Activated naive CD8-positive, alpha-beta T cell treated with anti-CD3 and anti-CD28 coated beads, Interleukin-2, amount 10 ng/mL, durations not matched to agents 7 days and 5 days (primary cell): ENCODE measurements at places on chromosomes 4 and X.

- no peak for DNase-seq
- H3K4me3 ChIP-seq, result no peak overlapping the region
- peaks cover 2% of the 10 kb centered on the region for H3K4me1 ChIP-seq
- H3K36me3 ChIP-seq, result peaks cover 2% of the 10 kb centered on the region
- no peaks in the 10 kb centered on the region for H3K27me3 ChIP-seq
- no peak overlapping the region for H3K27ac ChIP-seq
These were observed 600 bp upstream of the BEX2 start for GRCh38 chrX:103311399-103311780.

DNA sequence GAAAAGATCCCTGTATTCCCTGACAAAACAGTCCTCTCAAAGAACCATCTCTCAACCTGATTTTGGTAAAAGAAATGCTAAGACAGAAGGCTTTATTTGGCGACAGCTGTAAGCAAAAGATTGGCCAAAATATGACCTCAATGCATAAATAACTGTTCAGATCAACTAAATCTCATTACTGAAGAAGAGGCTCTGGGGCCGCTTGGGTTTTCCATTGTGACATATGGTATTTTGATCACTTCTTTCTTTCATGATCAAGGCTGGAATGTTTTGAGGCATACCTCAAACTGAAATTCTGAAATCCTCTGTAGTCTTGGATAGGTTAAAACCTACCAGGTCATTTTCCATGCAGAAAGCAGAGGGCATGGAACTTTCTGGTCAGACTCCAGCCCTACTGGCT, 106.3 kb downstream of the C4orf51 start:
- H3K27me3 ChIP-seq, result no peaks in the 10 kb centered on the region
- no peak for DNase-seq
- peaks cover 6% of the 10 kb centered on the region for H3K4me1 ChIP-seq
- H3K4me3 ChIP-seq, result no peak overlapping the region

- H3K4me1 ChIP-seq, result no peaks in the 10 kb centered on the region
- no peak overlapping the region for H3K27ac ChIP-seq
- DNase-seq, result no peak
- no peaks in the 10 kb centered on the region for H3K36me3 ChIP-seq
- peaks cover 29% of the 10 kb centered on the region for H3K27me3 ChIP-seq
- H3K4me3 ChIP-seq, result no peak overlapping the region
These were observed 7.6 kb upstream of the UNC5C start for GRCh38 chr4:95556207-95556859.

DNA sequence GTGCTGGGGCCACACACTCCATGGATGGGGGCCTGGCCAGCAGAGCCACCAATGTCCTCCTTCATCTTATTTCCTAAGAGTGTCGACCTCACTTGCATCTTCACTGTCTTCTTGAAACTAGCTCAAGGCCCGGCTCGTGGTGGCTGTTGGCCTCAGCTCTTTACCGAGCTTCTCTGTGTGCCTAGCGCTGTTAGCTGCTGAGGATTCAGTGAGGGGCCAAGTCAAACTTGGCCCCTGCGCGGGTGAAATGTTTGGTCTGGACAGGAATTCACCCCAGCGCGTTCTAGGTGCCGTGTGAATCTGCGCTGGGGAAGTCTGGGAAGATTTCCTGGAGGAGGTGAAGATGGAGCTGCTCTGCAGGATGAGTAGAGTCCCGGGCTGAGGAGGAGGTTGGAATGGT, 8.5 kb downstream of the SORCS2 start:
- no peak overlapping the region for H3K4me3 ChIP-seq
- H3K36me3 ChIP-seq, result no peaks in the 10 kb centered on the region
- H3K4me1 ChIP-seq, result no peaks in the 10 kb centered on the region
- no peak overlapping the region for H3K27ac ChIP-seq
- H3K27me3 ChIP-seq, result peaks cover 22% of the 10 kb centered on the region
- DNase-seq, result no peak

DNA sequence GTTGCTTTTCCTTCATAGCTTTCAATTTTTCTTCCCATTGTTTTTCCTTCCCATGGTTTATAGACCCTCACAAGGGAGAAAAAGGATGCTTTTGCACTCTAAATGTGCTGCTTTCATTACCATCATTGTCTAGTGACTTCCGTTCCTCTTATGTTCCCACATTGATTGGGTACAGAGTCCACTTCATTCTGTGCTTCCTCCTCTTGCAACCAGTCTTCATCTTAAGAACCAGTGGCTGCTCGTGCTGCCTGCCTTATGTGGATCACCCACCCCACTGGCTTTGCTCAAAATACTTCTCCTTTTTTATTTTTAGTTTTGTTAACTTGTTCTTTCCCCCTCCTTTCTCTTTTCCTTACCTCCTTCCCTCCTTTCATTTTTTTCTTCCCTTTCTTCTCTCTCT, 76.5 kb upstream of the BOD1L1 start:
- peaks cover 3% of the 10 kb centered on the region for H3K27me3 ChIP-seq
- DNase-seq, result no peak
- no peak overlapping the region for H3K4me3 ChIP-seq
- H3K27ac ChIP-seq, result no peak overlapping the region
- H3K4me1 ChIP-seq, result no peaks in the 10 kb centered on the region

DNA sequence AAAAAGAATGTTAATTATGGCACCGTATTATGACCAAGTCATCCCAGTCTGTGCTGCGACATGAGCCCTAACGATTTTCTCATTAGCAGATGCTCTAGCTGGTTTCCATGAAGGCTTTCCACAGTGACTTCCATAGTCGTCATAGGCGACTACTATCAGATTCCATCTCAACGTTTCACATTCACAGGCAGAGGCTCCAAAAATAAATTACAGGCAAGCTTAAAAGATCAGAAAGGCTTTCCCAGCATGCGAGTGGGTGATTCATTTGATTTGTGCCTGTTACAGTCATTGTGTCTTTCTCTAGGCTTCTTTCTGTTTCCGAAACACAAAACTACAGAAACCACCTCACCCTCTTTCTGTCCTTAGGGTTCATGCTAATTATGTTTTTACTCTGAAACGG, 43.2 kb downstream of the PALLD start:
- no peak overlapping the region for H3K4me3 ChIP-seq
- no peak overlapping the region for H3K27ac ChIP-seq
- H3K36me3 ChIP-seq, result no peaks in the 10 kb centered on the region
- H3K4me1 ChIP-seq, result peaks cover 4% of the 10 kb centered on the region
- DNase-seq, result no peak

DNA sequence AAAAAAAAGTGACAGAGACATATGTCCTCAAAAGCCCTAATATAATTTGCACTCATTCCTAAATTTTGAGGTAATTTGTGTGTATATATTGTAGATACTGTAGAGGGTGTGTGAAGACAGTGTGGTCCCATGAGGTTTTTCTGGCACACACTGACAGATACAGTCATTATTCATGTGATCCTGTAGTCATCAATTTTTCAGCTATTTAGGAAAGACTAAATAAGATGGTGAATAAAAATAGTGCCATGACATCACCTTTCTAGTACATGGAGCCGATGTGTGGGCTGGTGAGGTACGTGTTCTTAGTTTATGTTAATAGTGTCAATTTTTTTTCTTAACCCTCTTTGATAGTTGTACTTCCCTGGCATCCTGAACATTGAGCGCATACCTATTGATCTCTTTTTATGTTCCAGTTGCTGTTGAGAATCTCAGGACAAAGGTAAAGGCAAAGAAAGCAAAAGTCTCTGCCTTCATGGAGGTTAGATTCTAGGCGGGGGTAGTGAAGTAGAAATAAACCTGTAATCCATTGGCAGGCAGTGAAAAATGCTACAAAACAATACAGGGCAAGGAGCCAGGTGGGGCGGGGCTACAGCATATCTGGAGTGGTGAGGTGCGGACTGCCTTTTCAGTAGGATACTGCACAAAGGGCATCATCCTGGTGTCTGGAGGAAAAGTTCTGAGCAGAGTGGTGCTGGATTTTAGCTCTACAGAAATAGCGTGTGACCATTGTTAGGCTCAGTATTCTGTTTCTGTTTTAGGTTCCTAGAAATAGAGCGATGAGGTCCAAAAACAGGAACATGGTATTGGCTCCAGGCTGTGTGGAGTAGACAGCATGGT, 93.8 kb downstream of the ARHGAP10 start:
- peaks cover 2% of the 10 kb centered on the region for H3K4me1 ChIP-seq
- no peak for DNase-seq
- H3K36me3 ChIP-seq, result no peaks in the 10 kb centered on the region
- H3K27ac ChIP-seq, result no peak overlapping the region
- no peak overlapping the region for H3K4me3 ChIP-seq
- no peaks in the 10 kb centered on the region for H3K27me3 ChIP-seq

- H3K4me3 ChIP-seq, result no peak overlapping the region
- DNase-seq, result no peak
- no peaks in the 10 kb centered on the region for H3K36me3 ChIP-seq
- no peaks in the 10 kb centered on the region for H3K4me1 ChIP-seq
- peaks cover 15% of the 10 kb centered on the region for H3K27me3 ChIP-seq
- H3K27ac ChIP-seq, result no peak overlapping the region
These were observed 173.9 kb downstream of the PDGFRA start for GRCh38 chr4:54402880-54403480.

- no peaks in the 10 kb centered on the region for H3K4me1 ChIP-seq
- no peak for DNase-seq
- H3K4me3 ChIP-seq, result no peak overlapping the region
- no peaks in the 10 kb centered on the region for H3K27me3 ChIP-seq
- H3K27ac ChIP-seq, result no peak overlapping the region
These were observed 19.8 kb upstream of the DDX3X start for GRCh38 chrX:41314204-41314603.

GRCh38 chrX:790783-791360, 160.3 kb downstream of the SHOX start:
- no peak for DNase-seq
- no peak overlapping the region for H3K27ac ChIP-seq
- H3K36me3 ChIP-seq, result no peaks in the 10 kb centered on the region
- H3K27me3 ChIP-seq, result peaks cover 17% of the 10 kb centered on the region

DNA sequence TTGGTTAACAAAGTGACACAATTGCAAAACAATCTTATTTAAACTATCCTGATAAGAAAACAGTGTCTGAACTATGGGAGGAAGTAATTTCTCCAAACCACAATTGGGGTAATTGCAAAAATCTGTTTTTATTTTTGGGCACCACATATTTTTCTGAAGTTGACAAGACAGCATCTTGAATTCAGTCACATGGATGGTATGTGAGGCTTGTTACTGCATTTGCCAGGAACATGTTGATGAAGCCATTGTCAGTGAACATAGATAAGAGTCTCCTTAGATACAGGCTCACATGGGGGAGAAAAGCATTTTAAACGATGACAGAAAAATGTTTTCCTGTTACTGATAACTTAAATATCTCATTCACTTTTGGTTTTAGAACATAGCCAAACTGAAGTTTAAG, 5.5 kb upstream of the USP53 start:
- H3K4me3 ChIP-seq, result no peak overlapping the region
- DNase-seq, result no peak

DNA sequence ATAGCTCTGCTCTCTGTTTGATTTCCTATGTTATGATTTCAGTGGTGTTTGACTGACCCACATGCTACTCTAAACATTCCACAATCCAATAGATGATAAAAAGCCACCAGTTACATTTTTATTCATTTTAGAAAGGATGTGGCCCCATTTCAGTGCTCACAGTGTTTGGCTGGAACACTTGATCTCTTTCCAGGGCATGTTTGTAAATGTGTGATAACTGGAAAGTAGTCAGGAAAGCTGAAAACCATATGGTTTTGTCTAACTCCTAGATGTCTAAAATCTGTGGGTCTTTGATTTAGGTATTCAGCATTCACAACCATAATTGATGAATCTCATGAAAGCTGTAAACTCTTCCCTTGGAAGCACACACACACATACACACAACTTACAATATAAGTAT, 904.9 kb upstream of the AGA start:
- H3K27me3 ChIP-seq, result no peaks in the 10 kb centered on the region
- no peak overlapping the region for H3K4me3 ChIP-seq
- H3K4me1 ChIP-seq, result no peaks in the 10 kb centered on the region
- no peak overlapping the region for H3K27ac ChIP-seq

- DNase-seq, result no peak
- H3K4me1 ChIP-seq, result peaks cover 2% of the 10 kb centered on the region
- peaks cover 2% of the 10 kb centered on the region for H3K27me3 ChIP-seq
- H3K4me3 ChIP-seq, result no peak overlapping the region
These were observed 12.1 kb upstream of the CC2D2A start for GRCh38 chr4:15457406-15458201.
